Activated CD8-positive, alpha-beta memory T cell treated with anti-CD3 and anti-CD28 coated beads, Interleukin-2, amount 10 ng/mL, durations not matched to agents 7 days and 5 days (primary cell): ENCODE measurements at places on chromosomes 11 and 22. TPM values are rescaled to one million over a fixed set of nuclear protein-coding genes. Genes with fewer than 3 reads are reported as not detected.

The TEX12 gene
- not detected for total RNA-seq

The RNF215 gene
- 10.5 TPM for total RNA-seq

The ABCC8 gene
- total RNA-seq, result 0.54 TPM

The SCGB2A2 gene
- not detected for total RNA-seq

The ZP1 gene
- total RNA-seq, result not detected

The CRYBB3 gene
- total RNA-seq, result 0.52 TPM

The TRIM49 gene
- total RNA-seq, result not detected

The MMP26 gene
- total RNA-seq, result not detected

The TSPAN18 gene
- 6.1 TPM for total RNA-seq

The KIF18A gene
- total RNA-seq, result 35.5 TPM

The MIOX gene
- 0.61 TPM for total RNA-seq

The MFRP gene
- not detected for total RNA-seq

The NCAPH2 gene
- total RNA-seq, result 181 TPM

GRCh38 chr11:87116185-87116584 lies 78.5 kb downstream of the TMEM135 start:
- no peaks in the 10 kb centered on the region for H3K4me1 ChIP-seq
- H3K4me3 ChIP-seq, result no peak overlapping the region
- no peak for DNase-seq
- no peak overlapping the region for H3K27ac ChIP-seq
- no peaks in the 10 kb centered on the region for H3K27me3 ChIP-seq

DNA sequence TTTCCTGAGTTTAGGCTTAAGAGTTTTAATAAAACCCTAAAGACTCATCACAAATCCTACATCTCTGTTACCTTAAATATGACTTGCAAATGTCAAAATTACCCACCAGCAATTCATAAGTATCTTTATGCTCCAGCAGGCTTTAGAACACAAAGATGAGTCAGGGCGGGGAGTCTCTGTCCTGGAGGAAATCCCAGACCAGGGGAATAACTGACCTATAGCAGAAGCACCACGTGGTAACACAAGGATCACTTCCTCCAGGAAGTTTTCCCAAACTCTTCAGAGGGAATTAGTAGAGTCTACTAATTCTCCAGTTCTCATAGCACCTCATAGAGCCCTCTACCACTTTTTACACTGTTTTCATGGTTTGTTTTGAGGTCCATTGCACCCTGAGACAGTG lies 217.0 kb downstream of the NAV2 start:
- DNase-seq, result no peak
- H3K4me1 ChIP-seq, result no peaks in the 10 kb centered on the region
- peaks cover 7% of the 10 kb centered on the region for H3K27me3 ChIP-seq
- H3K36me3 ChIP-seq, result no peaks in the 10 kb centered on the region
- H3K27ac ChIP-seq, result no peak overlapping the region

DNA sequence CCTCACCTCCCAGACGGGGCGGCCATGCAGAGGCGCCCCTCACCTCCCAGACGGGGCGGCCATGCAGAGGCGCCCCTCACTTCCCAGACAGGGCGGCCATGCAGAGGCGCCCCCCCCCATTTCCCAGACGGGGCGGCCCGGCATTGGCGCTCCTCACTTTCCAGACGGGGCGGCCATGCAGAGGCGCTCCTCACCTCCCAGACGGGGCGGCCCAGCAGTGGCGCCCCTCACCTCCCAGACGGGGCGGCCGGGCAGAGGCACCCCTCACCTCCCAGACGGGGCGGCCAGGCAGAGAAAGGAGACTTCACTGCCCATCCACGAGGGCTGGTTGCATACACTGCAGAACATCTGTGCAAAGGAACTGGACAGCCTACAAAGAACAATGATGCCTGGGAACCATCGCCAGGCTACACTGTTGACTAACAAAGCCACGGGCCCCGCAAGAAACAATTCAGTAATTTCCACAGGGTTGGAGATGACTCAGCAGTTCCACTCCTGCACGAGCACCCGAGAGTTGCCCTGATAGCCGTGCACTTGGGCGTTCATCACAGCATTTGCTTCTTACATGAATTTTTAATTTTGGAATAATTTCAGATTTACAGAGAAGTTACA lies 58.7 kb downstream of the CTTN start:
- DNase-seq, result no peak
- peaks cover 7% of the 10 kb centered on the region for H3K27me3 ChIP-seq
- no peak overlapping the region for H3K27ac ChIP-seq
- H3K4me1 ChIP-seq, result no peaks in the 10 kb centered on the region
- no peaks in the 10 kb centered on the region for H3K36me3 ChIP-seq
- no peak overlapping the region for H3K4me3 ChIP-seq

DNA sequence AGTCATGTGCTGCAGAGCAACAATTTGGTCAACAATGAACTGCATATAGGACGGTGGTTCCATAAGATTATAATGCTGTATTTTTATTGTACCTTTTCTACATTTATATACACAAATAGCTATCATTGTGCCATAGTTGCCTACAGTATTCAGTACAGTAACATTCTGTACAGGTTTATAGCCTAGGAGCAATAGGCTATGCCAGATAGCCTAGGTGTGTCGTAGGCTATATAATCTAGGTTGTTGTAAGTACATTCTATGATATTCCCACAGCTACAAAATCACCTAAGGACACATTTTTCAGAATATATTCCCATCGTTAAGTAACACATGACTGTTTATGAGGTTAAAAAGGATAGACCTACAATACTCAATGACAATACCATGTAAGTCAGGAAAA lies 423.9 kb downstream of the SOX6 start:
- no peak for DNase-seq
- H3K4me1 ChIP-seq, result no peaks in the 10 kb centered on the region
- H3K4me3 ChIP-seq, result no peak overlapping the region
- no peaks in the 10 kb centered on the region for H3K27me3 ChIP-seq
- H3K27ac ChIP-seq, result no peak overlapping the region

DNA sequence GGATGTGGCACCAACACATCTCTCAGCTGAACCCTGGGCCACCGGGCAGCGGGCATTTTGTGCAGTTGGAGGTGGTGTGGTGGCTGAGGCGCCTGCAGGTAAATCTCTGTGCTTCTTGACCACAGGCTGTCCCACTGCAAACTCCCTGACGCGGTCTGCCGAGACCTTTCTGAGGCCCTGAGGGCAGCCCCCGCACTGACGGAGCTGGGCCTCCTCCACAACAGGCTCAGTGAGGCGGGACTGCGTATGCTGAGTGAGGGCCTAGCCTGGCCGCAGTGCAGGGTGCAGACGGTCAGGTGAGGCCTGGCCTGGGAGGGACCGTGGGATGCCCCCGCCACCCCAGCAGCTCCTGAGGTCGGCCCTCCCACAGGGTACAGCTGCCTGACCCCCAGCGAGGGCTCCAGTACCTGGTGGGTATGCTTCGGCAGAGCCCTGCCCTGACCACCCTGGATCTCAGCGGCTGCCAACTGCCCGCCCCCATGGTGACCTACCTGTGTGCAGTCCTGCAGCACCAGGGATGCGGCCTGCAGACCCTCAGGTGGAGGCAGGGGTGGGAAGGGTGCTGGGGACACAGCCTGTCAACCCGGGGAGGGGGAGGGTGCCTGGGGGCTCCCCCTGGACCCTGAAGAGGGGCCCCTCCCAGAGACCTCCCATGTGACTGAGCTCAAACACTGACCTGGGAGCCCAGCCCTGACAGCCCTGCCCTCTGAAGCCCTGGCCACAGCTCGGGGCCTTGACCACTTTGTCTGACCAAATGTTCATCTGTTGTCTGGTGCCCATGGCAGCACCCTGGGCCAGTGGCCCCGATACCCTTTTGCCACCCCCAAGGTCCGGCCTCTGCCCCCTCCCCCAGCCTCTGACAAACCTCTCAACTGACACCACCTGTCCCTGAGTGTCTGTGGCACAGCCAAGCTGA lies 4.6 kb upstream of the PGGHG start:
- H3K27me3 ChIP-seq, result peaks cover 39% of the 10 kb centered on the region
- H3K27ac ChIP-seq, result no peak overlapping the region
- no peak overlapping the region for H3K4me3 ChIP-seq
- peak; percentile 39 for DNase-seq
- peaks cover 49% of the 10 kb centered on the region for H3K4me1 ChIP-seq

- H3K27ac ChIP-seq, result no peak overlapping the region
- H3K4me3 ChIP-seq, result no peak overlapping the region
- no peaks in the 10 kb centered on the region for H3K36me3 ChIP-seq
- H3K4me1 ChIP-seq, result no peaks in the 10 kb centered on the region
These were observed 1065.2 kb downstream of the JRKL start for GRCh38 chr11:97454988-97455387.

DNA sequence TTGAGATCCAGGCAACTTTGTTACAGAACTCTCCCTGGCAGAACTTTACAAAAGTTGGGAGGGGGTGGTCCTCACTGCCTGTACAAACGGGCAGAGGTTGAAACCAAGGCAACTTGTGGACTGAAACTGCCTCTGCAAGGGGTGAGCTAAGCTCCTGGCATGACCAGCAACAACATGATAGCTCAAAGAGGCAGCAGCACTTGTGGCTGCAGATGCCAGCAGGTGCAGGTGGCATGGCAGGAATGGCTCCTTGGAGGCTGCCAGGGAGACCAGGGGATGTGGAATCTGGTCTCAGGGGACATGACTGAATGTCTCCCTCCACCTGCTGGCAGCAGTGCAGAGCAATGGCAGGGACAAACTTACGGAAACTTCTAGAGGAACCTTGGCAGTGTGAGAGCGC lies 38.8 kb upstream of the PHF21A start:
- no peak overlapping the region for H3K4me3 ChIP-seq
- peaks cover 6% of the 10 kb centered on the region for H3K4me1 ChIP-seq
- peaks cover 45% of the 10 kb centered on the region for H3K27me3 ChIP-seq

- no peak overlapping the region for H3K4me3 ChIP-seq
- DNase-seq, result no peak
- H3K4me1 ChIP-seq, result no peaks in the 10 kb centered on the region
- peaks cover 76% of the 10 kb centered on the region for H3K27me3 ChIP-seq
These were observed 5.0 kb upstream of the ANO1 start for GRCh38 chr11:70072861-70073755.

GRCh38 chr11:26510756-26511155 lies 61.3 kb downstream of the MUC15 start:
- H3K4me1 ChIP-seq, result no peaks in the 10 kb centered on the region
- no peaks in the 10 kb centered on the region for H3K27me3 ChIP-seq
- no peak overlapping the region for H3K27ac ChIP-seq
- no peak for DNase-seq

- peaks cover 46% of the 10 kb centered on the region for H3K4me1 ChIP-seq
- H3K27ac ChIP-seq, result peak overlapping the region; percentile 28
- H3K36me3 ChIP-seq, result no peaks in the 10 kb centered on the region
- H3K4me3 ChIP-seq, result peak overlapping the region; percentile 63
- no peaks in the 10 kb centered on the region for H3K27me3 ChIP-seq
- no peak for DNase-seq
These were observed 1.0 kb downstream of the CTSD start for GRCh38 chr11:1762537-1763302.

DNA sequence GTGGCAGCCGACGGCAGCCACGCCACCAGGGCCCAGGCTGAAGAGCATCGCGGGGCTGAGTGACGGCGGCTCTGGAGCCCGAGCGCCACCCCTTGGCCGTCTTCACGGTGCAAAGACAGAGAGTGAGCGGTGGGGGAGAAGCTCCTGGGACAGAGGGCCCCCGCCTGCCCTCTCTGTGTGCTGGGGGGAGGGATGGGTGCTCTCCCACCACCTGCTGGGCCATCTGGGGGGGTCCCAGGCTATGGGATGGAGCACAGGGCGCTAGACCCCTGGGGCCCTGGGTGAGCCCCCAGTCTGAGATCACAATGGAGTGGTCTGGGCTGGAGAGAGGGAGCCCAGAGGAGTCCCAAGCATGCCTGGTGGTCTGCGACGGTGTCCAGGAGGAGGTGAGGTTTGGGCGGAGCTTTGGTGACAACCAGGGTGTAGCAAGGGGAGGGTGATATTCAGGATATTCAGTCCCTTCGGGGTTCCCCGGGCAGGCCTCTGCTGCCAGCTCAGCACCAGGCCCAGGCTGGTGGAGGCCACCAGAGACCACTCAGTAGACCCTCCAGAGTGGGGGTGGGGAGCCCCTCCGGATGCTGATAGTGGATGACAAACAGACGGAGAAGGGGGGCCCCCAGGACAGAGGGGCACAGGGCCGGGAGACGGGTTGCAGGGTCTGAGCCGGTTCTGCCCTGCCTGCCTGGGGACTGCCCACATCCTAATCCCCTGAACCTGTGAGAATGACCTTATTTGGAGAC lies 78.1 kb upstream of the PRR5 start:
- H3K4me3 ChIP-seq, result no peak overlapping the region
- H3K4me1 ChIP-seq, result peaks cover 14% of the 10 kb centered on the region
- H3K36me3 ChIP-seq, result no peaks in the 10 kb centered on the region
- DNase-seq, result no peak
- peaks cover 3% of the 10 kb centered on the region for H3K27me3 ChIP-seq
- H3K27ac ChIP-seq, result no peak overlapping the region

DNA sequence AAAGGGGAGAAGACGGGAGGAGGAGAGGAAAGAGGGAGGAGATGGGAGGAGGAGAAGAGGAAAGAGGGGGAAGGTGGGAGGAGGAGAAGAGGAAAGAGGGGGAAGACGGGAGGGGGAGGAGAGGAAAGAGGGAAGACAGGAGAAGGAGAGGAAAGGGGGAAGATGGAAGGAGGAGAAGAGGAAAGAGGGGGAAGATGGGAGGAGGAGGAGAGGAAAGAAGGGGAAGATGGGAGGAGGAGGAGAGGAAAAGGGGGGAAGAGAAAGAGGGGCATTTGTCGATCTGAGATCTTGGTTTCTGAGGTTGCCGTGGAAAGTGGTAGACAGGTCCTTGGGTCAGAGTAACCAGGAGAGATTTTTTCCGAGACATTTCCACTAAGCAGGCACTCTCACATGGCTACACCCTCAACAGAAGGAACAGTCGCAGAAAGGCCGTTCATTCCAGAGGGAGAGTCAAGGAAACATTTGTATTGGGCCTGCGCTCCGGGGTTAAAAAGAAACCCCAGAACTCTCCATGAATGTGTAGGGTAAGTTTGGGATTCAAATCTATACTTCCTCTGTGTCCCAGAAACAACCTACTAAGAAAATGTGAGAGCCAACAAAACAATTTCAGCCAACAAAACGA lies 39.8 kb upstream of the CARS1 start:
- no peak overlapping the region for H3K4me3 ChIP-seq
- H3K4me1 ChIP-seq, result peaks cover 20% of the 10 kb centered on the region
- no peak overlapping the region for H3K27ac ChIP-seq
- no peaks in the 10 kb centered on the region for H3K36me3 ChIP-seq
- no peak for DNase-seq

- no peak overlapping the region for H3K4me3 ChIP-seq
- DNase-seq, result no peak
- H3K27me3 ChIP-seq, result no peaks in the 10 kb centered on the region
- H3K36me3 ChIP-seq, result no peaks in the 10 kb centered on the region
These were observed 569.9 kb downstream of the LUZP2 start for GRCh38 chr11:25066706-25067105.

GRCh38 chr11:72042064-72042745 lies 38.1 kb downstream of the NUMA1 start:
- peaks cover 8% of the 10 kb centered on the region for H3K36me3 ChIP-seq
- peaks cover 11% of the 10 kb centered on the region for H3K4me1 ChIP-seq
- H3K27ac ChIP-seq, result no peak overlapping the region
- DNase-seq, result no peak
- no peak overlapping the region for H3K4me3 ChIP-seq

- DNase-seq, result no peak
- H3K4me3 ChIP-seq, result no peak overlapping the region
- H3K27me3 ChIP-seq, result no peaks in the 10 kb centered on the region
- no peaks in the 10 kb centered on the region for H3K4me1 ChIP-seq
These were observed 58.5 kb upstream of the NTM start for GRCh38 chr11:131311776-131312514.
